ENCODE measurements at places on chromosomes 4 and X.

DNA sequence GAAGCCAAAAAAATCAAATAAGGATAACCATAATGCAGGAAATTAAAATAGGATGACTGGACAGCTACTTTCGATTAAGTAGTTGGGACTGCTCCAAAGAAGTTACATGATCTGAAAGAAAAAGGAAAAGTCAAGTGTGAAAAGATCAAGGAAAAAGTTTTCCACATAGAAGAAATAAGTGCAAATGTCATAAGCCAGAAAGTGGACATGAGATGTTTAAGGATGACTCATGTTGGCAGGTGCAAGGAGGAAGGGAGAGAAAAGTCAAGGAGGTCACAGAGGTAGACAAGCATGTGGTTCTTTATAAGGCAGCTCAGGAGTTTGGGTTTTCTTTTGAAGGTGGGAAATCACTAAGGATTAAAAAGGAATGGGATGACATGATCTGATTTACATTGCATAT lies 89.8 kb upstream of the GPRIN3 start:
- DNase-seq: no peak

DNA sequence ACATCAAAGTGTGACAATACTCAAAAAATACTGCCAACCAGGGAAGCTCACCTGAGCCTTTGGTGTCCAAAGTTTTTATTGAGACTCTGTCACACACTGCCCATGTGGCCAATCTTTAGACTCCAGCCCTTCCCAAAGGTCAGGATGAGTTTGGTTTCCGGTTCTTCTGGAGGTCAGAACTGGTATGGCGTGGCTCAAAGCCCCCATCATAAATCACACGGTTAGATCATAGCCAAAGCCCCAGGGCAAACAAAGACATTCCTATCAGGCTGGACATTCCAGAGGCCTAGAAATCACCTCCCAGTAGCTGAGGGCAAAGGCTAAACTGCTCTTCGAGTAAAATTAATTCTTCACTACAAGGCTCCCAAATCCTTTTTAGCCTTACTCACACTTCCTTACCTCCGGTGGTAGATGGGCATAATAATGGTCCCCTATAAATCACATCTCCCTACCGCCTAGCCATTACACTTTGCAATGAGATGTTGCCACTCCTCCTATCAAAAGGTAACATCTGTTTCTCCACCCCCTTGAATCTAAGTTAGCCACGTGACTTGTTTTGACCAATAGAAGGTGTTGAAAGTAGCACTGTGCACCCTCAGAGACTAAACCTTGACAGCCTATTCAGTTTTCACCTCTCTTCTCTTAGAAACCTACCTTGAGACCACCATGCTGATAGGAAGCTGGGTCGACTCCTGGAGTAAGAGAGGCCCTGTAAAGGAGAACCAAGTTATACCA lies 137.8 kb upstream of the DUSP21 start:
- DNase-seq: no peak

DNA sequence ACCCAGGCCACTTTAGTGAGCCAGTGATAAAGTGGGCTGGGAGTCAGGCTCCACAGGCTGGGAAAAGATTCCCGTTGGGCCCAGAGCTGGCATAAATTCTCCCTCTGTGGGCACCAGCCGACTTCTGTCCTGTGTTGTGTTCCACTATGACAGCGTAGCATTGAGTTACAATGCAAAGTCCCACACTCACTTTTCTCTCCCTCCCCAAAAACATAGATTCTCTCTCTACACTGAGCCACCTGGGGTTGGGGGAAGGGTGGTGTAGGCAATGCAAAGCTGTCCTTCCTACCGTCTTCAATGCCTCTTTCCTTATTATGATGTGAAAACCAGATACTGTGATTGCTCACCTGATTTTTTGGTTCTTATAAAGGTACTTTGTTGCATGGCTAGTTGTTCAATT lies 566.2 kb downstream of the RAPGEF2 start:
- DNase-seq: no peak

DNA sequence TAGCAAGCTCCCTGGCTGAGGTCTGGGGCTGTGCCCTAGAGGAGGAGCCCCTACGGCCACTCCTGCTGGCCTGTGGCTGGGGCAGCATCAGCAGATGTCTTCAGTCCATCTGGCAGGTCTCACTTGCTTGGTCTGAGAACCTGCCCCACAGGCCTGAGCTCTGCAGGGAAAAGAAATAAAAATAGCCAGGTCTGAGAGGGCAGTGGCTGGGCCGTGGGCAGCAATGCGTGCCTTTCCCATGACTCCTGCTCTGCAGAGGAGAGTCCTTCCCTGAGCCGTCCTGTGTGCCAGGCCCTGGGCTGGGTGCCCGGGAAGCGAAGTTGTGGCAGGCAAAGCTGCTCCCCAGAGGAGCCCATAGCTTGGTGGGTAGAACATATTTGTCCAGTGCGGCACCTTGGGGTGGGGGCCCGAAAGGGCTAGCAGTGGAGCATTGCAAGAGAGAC lies 11.3 kb upstream of the KIAA0232 start:
- no peak for DNase-seq

DNA sequence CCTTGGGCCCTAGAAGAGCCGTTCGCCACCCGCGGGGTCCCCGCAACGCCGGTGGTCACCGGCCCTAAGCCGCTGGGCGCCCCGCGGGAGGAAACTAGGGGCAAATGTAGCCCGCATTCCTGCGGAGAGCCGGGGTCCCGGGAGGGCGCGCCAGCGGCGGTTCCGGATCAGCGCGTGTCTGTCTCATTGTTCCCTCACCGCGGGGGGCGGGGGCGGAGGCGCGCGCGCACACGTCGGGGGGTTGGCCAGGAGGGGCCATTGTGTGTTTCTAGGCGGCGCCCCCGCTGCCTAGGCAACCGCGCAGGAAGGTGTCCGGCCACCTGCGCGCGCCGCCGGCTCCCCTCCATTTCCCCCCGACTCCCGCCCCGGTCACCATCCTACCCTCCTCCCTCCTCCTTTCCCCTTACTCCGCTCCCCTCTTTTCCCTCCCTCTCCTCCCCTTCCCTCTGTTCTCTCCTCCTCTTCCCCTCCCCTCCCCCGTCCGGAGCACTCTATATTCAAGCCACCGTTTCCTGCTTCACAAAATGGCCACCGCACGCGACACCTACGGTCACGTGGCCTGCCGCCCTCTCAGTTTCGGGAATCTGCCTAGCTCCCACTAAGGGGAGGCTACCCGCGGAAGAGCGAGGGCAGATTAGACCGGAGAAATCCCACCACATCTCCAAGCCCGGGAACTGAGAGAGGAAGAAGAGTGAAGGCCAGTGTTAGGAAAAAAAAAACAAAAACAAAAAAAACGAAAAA lies 789 bp upstream of the DDX3X start:
- peak; percentile 61 for DNase-seq

DNA sequence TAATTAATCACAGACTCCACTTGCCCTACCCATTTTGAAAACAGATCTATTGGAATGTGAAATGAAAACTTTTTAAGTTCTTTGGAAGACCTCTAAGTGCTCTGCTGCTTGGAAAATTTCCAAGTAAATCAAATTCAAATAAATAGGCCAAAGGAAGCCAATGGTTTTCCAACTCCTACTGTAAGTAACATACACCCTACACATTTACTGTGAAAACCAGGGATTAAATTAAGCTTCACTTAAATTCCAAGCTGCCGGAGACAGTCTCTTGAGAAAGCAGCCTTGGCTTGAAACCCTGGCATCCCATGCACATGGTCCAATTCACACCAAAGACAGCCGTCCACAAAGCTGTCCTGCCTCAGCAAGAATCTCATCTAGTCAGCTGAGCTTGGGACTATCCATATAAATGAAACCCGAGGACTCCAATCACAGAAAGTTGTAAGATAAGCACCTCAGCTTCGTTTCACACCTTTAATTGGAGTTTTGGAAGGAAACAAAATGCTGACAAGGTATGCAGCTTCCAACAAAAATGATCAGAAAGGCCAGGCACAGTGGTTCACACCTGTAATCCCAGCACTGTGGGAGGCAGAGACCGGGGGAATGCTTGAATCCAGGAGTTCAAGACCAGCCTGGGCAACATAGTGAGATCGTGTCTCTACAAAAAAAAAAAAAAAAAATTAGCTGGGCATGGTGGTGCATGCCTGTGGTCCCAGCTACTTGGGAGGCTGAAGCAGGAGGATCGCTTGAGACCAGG lies 88.6 kb downstream of the APBB2 start:
- DNase-seq: no peak

GRCh38 chrX:107420571-107420970 lies 28.9 kb upstream of the FRMPD3 start:
- DNase-seq: no peak

- DNase-seq: no peak
These were observed 54.5 kb upstream of the UGT2B15 start for GRCh38 chr4:68724922-68725321.

- peak; percentile 31 for DNase-seq
These were observed 512 bp upstream of the TMEM131L start for GRCh38 chr4:153465615-153466080.

DNA sequence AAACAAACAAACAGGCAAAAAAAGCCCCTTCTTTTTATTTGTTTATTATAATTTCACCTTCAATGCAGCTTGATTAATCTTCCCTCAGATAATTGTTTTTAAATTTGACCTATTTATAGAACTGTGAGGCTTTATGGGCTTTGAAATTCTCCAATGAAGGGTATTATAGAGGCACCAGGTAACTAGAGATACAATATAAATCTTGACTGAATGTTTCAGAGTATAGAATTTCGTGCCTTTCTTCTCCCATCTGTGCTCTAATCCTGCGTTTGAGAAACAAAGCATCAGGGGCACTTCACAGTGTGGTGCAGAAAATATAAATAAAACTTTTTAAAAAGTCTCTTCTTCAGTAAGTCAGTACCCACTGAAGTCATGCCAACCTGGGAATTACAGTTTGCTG lies 120.9 kb downstream of the ANKRD50 start:
- no peak for DNase-seq

GRCh38 chr4:94469221-94469784 lies 17.6 kb downstream of the PDLIM5 start:
- no peak for DNase-seq

- DNase-seq: no peak
These were observed 64.4 kb downstream of the HAUS3 start for GRCh38 chr4:2177443-2178093.

DNA sequence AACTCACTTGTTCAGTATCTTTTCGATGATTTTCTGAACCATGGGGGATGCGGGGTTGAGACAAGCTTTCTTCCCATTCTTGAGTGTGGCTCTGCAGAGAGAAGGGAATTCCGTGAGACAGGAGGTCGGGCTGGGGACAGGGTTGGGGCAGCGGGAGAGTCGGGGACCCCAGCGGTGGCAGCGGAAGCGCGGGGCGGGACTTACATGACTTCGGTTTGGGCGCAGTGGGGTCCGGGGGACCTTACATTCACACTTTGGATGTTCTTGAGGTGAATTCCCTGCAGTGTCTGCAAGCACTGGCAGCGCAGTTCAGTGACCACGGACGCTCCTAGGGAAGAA lies 434 bp downstream of the CXCL3 start:
- no peak for DNase-seq

DNA sequence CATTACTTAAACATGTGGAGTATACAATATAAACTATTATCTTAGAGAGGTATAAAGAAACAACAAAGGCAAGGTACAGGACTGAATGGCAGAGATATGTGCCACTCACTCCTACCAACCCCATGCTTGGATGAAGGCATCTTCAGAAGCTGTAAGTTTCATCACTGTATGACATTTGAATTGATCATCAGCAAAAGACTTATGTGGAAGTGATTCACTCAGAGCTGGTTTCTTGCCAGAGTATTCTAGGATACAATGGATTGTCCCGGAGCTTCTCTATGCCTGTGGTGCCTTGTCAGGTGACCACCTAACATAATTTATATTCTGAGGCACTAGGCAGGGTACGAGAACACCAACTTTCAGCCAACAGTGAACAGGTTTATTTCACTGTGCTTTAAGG lies 392.2 kb downstream of the PPP1R2C start:
- DNase-seq: no peak

DNA sequence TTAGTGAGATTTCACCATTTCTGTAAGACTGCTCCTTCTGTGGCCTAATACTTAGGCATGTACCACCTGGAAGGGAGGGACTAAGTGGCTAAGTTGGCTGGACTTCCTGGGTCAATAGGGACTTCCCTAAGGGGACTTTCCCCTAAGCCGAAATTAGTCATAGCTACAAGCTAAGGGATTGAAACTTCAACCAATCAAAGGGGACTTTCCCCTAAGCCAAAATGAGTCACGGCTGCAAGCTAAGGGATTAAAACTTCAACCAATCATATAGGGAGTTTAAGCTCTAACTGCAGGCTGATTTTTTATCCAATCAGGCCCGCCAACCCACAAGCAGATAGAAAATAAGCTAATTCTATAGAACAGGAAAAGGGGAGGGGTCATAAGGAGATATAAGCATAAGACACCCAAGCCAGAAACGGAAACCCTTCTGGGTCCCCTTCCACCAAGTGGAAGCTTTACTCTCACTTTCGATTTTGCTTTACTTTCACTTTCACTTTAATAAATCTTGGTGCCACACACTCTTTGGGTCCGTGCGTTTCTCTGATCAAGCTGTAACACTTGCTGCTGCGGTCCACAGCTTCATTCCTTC lies 382.8 kb downstream of the KLHL4 start:
- no peak for DNase-seq

DNA sequence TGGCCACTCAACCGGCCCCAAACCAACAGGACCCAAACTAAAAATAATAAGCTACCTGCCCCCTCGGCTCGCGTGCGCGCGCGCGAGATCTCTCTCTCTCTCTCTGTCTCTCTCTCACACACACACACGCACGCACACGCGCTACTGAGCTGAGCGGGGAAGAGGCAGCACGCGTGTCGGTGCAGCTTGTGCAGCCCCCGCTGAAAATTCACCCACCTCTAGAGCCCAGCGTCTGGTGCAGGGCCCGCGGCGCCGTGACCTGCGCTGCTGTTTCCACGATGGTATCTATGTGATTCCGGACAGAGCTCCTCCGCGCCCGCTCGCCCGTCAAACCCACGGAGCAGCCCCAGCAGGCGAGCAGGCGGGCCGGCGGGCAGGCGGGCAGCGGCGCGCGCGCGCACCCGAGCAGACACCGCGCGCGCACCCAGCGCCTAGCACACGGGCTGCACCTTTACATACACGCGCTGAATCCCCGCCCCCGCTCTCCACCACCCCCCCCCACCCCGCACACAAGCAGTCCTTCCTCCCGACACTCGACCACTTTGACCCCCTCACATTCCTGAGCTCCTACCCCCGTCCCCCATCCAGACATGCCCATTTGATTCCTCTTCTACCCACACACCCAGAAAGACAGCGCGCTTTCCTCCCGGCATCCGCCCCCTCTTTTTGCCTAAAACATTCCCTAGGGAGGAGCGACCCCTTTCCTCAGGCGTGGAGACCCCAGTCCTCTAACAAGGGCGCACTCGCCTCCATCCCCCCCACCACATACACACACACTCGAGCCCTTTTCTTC lies 1.0 kb downstream of the SLITRK4 start:
- no peak for DNase-seq

GRCh38 chr4:153212736-153213135 lies 8.5 kb downstream of the TRIM2 start:
- DNase-seq: no peak

DNA sequence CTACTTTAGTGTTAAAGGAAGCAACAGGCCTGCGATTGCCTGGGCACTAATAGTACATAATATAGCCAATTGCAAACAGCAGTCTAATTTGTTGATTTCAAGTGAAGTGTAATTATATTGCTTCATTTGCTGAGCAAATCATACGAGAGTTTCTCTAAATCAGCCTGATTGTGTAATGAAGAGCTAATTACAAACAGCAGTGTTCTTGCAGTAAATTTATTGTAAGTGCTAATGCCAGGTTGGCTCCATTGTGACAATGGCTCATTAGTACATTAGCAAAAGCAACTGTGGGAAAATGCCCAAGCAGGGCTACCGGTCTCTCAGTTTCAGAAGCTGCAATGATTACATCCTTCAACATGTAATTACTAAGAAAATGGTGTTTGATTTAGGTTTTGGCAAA lies 591.5 kb downstream of the GALNTL6 start:
- no peak for DNase-seq
